Articular chondrocyte of knee joint (primary cell): ENCODE measurements at places on chromosomes 7 and 10. TPM values are rescaled to one million over a fixed set of nuclear protein-coding genes. Genes with fewer than 3 reads are reported as not detected.

Gene ELOVL3
- 0.65 TPM in 2 replicates for total RNA-seq

Gene RPP30
- total RNA-seq: 41.3 and 46.5 TPM in 2 replicates

Gene CDK14
- total RNA-seq: 70.8 and 72.5 TPM in 2 replicates

Gene PKD1L1
- total RNA-seq: 0.11 and 0.13 TPM in 2 replicates

Gene FEZF1
- not detected in 2 replicates for total RNA-seq

Gene HOXA10
- 30.6 and 44.3 TPM in 2 replicates for total RNA-seq
